ENCODE measurements at places on chromosomes 11 and 22.

GRCh38 chr11:130771708-130772107 lies 144.6 kb downstream of the SNX19 start:
- no peak overlapping the region for H3K4me3 ChIP-seq
- peaks cover 38% of the 10 kb centered on the region for H3K4me1 ChIP-seq
- DNase-seq = no peak
- H3K36me3 ChIP-seq = no peaks in the 10 kb centered on the region

DNA sequence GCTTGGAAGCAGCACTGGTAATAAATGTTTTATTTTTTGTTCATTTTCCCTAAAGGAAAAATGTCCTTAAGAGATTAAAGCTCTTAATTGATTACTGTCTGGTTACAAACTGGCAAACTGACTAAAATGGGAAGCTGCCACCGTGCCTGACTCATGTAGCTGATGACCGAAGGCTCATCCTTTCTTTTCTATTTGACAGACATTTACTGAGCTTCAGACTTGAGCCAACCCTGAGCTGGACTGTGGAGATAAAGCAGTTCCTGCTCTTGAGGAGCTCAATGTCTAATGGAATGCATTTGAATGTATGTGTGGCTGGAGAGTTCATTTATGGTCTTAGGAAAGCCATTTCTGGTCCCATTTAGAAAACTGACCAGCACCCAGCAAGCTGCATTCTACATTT lies 91.3 kb downstream of the RNF169 start:
- H3K4me1 ChIP-seq = no peaks in the 10 kb centered on the region
- peaks cover 79% of the 10 kb centered on the region for H3K36me3 ChIP-seq
- no peak overlapping the region for H3K4me3 ChIP-seq
- H3K27me3 ChIP-seq = no peaks in the 10 kb centered on the region
- no peak overlapping the region for H3K27ac ChIP-seq

DNA sequence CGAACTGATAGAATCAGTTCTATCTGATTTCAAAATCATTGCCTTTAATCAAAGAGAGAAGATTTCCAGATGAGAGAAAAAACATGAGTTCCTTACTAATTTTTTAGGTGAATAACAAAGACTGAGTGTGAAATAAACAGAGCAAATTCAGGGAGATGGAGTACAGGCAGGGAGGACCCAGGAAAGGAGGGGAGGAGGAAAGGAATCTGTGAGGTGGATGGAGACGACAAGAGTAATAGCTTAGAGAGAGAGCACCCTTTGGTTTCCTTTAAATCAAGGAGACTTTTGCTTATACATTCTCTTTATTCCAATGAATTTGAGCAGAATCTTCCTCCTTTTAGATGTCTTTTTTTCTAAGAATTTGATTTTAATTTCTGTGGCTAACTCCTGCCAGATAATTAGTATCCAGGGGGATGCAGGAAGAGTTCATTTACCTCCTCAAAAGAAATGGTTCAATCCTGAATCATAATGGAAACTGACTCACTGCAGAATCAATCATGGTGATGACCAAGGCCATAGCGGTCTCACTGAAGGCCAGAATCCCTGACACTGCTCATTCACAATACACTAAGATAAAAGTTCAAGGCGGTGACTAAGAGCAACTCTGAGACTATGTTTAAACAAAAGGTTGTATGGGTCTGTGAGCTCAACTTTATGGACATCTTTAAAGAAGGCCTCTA lies 234.0 kb upstream of the ZC3H12C start:
- H3K36me3 ChIP-seq = no peaks in the 10 kb centered on the region
- DNase-seq = no peak
- no peak overlapping the region for H3K4me3 ChIP-seq
- H3K27ac ChIP-seq = no peak overlapping the region

GRCh38 chr11:27423125-27423524 lies 49.5 kb downstream of the LGR4 start:
- no peaks in the 10 kb centered on the region for H3K36me3 ChIP-seq
- H3K27ac ChIP-seq = peak overlapping the region; percentile 85
- H3K4me3 ChIP-seq = no peak overlapping the region

DNA sequence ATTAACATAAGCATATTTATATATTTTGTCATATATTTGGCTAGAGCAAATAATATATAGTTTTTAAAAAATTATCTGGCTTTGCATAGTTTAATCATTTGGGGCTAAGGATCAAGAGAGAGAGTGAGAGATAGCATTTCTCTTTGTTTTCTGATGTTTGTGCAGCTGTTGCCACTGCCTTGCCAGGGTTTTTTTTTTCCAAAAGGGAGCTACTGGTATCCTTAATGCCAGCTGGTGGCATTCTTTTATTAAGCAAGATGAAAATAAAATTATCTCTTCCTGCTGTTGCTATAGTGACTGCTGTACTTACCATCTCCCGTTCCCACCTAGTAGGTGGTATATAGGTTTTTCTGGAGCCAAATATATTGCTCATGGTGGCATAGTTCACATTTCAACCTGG lies 793.3 kb upstream of the ARHGAP42 start:
- no peak overlapping the region for H3K27ac ChIP-seq
- H3K36me3 ChIP-seq = no peaks in the 10 kb centered on the region
- no peaks in the 10 kb centered on the region for H3K27me3 ChIP-seq
- H3K4me3 ChIP-seq = no peak overlapping the region
- H3K4me1 ChIP-seq = no peaks in the 10 kb centered on the region

DNA sequence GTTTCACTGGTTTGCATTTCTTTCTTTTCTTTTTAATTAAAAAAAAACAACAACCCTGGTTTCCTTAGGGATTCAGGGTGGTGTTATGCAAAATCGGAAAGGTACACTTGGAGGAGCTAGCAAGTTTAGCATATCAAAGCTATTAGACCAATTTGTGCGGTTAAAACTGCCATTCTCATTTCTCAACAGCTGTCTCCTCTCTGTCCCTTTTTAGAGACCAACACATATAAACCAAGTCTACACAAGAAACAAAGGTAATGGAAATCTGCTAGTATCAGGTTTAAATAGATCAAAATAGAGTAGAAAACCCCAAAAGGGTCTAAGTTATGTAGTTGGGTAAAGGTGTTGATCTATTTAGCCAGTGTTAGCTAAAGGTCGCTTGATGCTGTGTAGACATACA lies 1.7 kb upstream of the SESN3 start:
- H3K27me3 ChIP-seq = no peaks in the 10 kb centered on the region
- peak overlapping the region; percentile 92 for H3K27ac ChIP-seq
- H3K4me3 ChIP-seq = peak overlapping the region; percentile 96
- no peak for DNase-seq
- no peaks in the 10 kb centered on the region for H3K36me3 ChIP-seq

All from suprapubic skin (tissue), 4 donors.